Dermis microvascular lymphatic vessel endothelial cell (primary cell): ENCODE measurements at places on chromosomes 7 and 10. TPM values are rescaled to one million over a fixed set of nuclear protein-coding genes. Genes with fewer than 3 reads are reported as not detected.

Gene VPS37D
- total RNA-seq = 2.7 and 3.8 TPM in 2 replicates

Gene PRXL2A
- total RNA-seq = 101 and 174 TPM in 2 replicates

Gene CLRN3
- total RNA-seq = 0.13 and 0.25 TPM in 2 replicates

Gene LFNG
- 19.5 and 19.7 TPM in 2 replicates for total RNA-seq

Gene ZNF746
- total RNA-seq = 11.3 and 18.6 TPM in 2 replicates

Gene FAM170B
- total RNA-seq = not detected in 2 replicates

Gene EN2
- under 0.01 TPM in 1 of 2 replicates, not detected in the other for total RNA-seq

Gene TAS2R41
- not detected in 2 replicates for total RNA-seq

Gene MICALL2
- 8.7 and 12.5 TPM in 2 replicates for total RNA-seq

Gene LRRC17
- total RNA-seq = 0.77 and 0.89 TPM in 2 replicates

Gene RPEL1
- 0.13 TPM in 2 replicates for total RNA-seq

Gene ITPRID1
- not detected in 2 replicates for total RNA-seq

Gene IL6
- total RNA-seq = 0.25 and 0.39 TPM in 2 replicates

- DNase-seq = peak; percentile 99
Observed at GRCh38 chr10:125606414-125607010, 76.5 kb downstream of the TEX36 start.

DNA sequence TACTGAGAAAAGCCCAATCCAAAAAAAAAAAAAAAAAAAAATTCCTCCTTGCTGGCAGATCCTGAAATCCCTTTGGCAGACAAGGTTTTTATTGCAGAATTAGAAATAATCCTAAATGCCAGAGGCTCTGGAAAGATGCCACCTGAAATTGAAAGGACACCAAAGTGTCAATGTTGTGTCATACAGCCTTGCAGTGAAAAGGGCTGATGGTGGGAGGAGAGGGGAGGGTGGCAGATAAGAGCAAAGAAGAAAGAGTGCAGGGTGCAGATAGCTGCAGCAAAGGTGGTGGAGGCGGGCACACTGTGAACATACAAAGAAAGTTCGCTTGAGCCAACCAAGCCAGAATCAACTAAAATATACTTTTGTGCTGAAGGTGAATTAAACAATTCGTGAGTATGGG, 8.2 kb upstream of the OPTN start:
- DNase-seq = no peak

- no peak for DNase-seq
Observed at GRCh38 chr10:60618861-60619260, 159.4 kb upstream of the CDK1 start.

GRCh38 chr10:14916600-14916999, 37.3 kb downstream of the DCLRE1C start:
- DNase-seq = no peak

GRCh38 chr10:22649390-22649841, 65.0 kb downstream of the PIP4K2A start:
- peak; percentile 45 for DNase-seq

- DNase-seq = no peak
Observed at GRCh38 chr7:36911788-36912187, 187.5 kb upstream of the AOAH start.

DNA sequence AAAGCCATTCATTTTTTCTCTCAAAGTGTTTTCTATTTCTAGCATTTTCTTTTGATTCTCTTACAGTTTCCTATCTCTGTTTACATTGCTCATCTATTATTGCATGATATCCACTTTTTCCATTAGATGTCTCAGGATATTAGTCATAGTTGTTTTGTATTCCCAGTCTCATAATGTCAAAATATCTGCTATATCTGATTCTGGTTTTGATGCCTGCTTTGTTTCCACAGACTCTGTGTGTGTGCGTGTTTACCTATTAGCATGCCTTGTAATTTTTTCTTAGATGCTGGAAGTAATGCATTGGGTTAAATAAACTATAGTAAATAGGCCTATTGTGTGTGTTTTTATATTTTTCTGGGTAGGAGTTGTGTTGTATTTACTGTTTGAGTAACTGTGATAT, 1126.3 kb downstream of the SORCS1 start:
- no peak for DNase-seq

DNA sequence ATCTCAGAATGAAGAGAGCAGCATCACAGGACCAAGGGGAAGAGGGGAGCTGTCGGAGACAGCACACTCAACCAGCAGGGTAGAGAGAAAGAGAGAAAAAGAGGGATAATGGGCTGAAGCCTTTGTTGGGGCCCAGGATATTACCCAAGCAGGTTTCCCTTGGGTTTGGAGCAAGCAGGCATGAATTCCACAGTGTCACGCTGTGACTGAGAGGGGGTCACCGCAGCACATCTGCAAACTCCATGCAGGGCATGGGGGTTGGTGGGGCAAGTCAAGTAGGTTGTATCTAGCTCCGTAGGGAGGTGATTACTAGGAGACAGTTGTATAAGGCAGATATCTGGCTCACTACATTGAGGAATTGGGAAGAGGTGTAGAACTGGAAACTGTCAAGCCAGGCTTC, 42.2 kb upstream of the SEMA3E start:
- DNase-seq = no peak

DNA sequence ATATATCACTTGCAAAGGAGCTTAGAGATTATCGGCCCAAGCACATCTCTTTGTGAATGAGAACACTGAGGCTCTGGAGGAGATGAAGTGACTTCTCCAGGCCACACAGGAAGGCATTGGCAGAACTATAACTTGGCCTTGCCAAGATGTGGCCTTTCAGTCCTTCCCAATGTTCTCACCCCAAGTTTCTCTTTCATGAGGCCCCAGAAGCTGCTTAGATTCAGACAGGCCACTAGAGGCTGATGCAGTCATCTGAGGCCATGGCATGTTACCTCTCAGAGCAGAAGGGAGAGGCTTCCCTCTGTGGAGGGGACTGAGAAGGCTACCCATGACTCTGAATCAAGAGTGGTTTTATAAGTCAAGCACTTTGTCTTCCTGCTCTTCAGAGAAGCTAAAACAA, 1003.7 kb downstream of the LRMDA start:
- no peak for DNase-seq

- no peak for DNase-seq
Observed at GRCh38 chr10:116132780-116133399, 140.1 kb downstream of the GFRA1 start.

DNA sequence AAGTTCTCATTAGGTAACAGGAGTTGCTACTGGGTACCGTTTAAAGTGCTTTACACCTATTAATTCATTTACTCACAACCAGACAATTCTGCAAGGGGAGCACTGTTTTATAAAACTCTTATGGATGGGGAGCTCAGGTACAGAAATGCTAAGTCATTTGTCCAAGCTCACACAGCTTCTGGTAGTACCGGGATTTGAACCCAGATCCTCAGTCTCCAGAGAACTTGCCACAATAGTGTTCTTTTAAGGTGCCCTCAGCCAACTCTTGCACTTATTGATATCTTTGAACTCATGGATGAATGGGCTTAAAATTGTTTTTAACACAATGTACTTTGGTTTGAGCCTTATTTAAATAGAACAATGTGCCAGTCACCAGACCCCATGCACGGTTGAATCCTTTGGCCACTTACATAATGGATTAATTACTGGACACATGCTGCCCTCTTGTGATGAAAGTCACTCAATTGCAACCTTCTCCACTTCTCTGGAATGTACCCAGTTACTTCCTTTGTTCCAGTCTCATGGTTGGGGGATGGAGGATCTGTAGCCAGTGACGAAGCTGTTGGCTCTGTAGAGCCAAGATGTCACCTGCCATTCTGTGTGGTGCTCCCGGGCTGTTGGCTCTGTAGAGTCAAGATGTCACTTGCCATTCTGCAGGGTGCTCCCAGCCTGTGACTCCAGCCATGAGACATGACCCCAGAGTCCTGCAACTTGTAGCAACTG, 65.6 kb downstream of the NOD1 start:
- DNase-seq = peak; percentile 89

DNA sequence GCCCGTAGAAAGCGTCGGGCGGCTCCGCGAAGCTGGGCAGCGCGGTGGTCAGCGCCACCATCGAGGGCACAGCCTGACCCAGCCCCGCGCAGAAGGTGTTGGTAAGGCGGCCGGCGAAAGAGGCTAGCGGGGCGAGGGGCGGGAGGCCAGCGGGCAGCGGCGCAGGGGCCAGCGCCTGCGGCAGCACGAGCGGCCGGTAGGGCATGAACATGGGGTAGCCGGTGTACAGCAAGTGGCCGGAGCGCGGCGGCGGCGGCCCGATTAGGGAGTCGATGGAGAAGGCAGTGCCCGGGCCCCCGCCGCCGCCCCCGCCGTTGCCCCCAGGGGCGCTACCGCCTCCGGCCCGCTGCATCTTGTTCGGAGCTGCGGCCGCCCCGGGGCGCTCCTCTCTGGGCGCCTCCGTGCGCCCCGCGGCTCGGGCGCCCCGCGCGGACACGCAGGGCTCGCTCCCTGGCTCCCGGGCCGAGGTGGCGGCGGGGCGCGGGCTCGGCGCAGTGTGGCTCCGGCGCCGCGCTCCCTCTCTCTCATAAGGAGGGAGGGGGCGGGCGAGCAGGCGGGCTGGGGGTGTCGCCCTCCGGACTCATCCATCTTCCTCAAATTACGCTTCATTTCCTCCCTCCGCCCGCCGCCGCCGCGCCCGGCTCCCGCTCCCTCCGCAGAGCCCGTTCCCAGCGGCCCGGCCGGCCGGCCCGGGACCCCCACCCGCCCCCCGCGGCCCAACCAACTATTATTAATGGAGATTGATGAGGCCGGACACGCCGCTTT, at the start of gene GBX1:
Gene GBX1, minus strand, starts transcription at position 498 of the 765 bp plus-strand sequence. Its CDS starts 146 bp downstream, at position 352.
- DNase-seq = peak; percentile 13

- DNase-seq = no peak
Observed at GRCh38 chr7:159026271-159027055, 118.2 kb downstream of the VIPR2 start.

DNA sequence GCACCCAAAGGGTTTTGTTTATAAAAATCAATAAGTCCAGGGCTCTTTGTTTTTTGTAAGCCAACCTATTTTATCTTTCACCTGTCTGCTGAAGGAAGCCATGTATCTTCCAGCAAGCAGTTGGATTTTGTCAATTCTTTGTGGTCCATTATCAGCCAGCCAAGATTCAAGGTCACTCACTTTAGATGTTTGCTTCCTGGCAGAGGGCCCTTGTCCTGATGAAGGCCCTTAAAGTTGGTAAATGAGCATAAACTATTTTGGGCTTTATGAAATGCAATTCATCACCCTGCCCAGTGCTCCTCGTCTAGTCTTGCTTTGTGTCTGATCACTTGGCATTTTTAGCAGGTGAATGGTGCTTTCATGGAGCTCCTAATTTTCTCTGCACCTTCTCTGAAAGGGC, 1004.2 kb downstream of the GRID1 start:
- DNase-seq = no peak

- no peak for DNase-seq
Observed at GRCh38 chr7:158351051-158351450, 236.6 kb downstream of the PTPRN2 start.

- no peak for DNase-seq
Observed at GRCh38 chr10:19824381-19825342, 8.4 kb downstream of the PLXDC2 start.

- no peak for DNase-seq
Observed at GRCh38 chr7:105905209-105905909, 29.0 kb upstream of the ATXN7L1 start.

GRCh38 chr10:50322077-50322476, 70.8 kb upstream of the ASAH2 start:
- peak; percentile 28 for DNase-seq

DNA sequence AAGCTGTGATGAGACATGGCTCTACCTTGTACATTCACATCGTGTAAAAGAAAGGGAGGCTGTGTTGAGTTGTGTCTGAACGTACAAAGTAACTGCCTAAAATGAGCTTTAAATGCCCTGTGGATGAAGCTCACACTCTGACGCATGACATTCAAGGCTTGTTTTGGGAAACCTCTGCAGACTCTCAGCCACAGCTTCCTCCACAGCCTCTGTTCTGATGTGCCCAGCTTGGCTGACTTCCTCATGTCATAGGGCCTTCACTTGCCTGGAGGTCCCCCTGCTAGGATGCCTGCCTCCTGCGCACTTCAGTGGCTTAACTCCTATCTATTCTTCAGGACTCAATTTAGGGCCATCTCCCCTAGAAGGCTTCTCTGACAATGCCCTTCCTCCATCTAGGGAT, 230.0 kb upstream of the HABP2 start:
- DNase-seq = no peak

DNA sequence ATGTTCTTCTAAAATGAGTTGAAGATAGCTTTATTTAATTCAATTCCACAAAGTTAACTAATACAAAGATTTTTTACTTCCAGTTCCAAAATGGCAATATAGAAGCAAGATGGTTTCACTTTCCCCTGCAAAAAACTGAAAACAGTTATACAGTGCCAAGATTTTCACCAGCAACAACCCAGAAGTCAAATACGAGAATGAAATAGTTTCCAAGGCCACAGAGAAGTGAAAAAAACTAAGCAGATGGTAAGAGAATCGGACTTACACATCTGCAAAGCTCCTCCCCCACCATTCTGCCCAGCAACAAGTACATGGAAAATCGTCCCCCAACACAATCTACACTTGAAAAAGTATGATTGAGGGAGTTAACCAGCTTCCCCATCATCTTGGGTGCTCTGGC, 30.3 kb upstream of the KEL start:
- no peak for DNase-seq

DNA sequence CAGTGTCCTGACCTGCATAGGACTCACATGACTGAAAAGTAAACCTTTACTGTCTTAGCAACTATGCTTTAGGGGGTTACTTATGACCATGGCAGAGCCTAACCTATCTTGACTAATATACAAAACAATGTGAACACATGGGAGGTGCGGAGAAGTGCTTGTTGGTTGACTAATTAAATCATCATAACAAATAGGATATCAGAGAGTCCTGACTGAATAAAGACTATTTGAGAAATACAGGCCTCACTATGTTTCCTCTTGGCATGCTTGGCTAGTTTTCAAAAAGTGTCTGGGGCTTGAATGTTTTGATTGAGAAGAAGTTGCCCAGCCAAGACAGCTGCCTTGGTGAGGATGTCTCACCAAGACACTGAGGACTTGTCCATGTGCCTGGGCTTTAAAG, 104.4 kb upstream of the PHYHIPL start:
- DNase-seq = no peak

DNA sequence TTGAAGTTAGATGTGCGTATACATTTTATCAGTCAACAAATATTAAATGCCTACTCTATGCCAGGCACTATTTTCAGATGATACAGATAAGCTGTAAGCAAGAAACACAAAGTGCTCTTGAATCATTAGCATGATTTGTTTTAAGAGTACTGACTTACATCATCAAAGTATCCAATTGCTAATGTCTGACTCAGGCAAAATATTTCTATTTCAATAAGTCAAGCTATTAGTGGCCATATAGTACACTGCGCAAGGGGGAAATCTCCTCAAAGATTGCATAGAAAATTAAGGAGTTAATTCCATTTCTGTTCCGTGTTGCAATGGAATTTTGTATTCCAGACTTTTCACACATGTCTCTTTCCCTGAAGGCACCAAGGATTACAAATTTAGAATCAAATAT, 46.1 kb upstream of the DNAJC1 start:
- DNase-seq = no peak
